Hematopoietic multipotent progenitor cell treated with erythropoietin and hydrocortisone succinate and interleukin-3 and kit ligand, for 6 days (in vitro differentiated cells): ENCODE measurements at places on chromosomes 2 and 18.

- no peak for DNase-seq
Measured at GRCh38 chr2:132400901-132401240, 15.7 kb upstream of the GPR39 start.

GRCh38 chr2:237041231-237041630 lies 44.5 kb upstream of the COPS8 start:
- no peak for DNase-seq

GRCh38 chr2:241905716-241906377 lies 36.3 kb downstream of the RTP5 start:
- DNase-seq, result no peak

- DNase-seq, result no peak
Measured at GRCh38 chr2:9385841-9386240, 37.5 kb downstream of the ITGB1BP1 start.

DNA sequence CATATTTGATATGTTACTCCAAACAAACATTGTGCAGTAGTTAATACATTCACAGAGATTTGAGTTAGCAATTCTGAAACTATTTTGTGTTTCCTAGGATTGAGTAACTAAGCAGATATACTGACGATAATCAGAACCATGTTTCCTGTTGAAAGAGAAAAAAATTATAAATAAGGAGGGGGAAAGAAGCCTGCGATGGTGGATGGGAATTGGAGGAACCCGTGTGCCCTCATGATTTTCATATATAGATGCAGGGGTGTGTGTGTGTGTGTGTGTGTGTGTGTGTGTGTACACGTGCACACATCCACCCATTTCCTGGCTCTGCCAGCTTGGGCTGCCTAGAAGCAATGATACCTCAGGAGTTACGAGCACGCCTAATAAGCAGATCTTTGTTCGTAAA lies 56.9 kb downstream of the LPIN2 start:
- no peak for DNase-seq

GRCh38 chr2:64105670-64106461 lies 38.4 kb downstream of the PELI1 start:
- DNase-seq, result no peak

GRCh38 chr18:808502-808901 lies 3.5 kb downstream of the YES1 start:
- DNase-seq, result no peak

DNA sequence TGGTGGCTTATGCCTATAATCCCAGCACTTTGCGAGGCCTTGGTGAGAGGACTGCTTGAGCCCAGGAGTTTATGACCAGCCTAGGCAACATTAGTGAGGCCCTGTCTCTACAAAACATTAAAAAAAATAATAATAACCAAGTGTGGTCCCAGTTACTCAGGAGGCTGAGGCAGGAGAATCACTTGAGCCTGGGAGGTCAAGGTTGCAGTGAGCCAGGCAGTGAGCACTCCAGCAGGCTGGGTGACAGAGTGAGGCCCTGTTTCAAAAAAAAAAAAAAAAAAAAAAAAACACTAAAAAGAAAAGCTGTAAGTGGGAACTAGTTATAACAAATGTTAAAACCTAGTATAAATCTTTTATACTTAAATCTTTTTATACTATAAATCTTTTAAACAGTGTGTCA lies 146.2 kb upstream of the ITGA4 start:
- DNase-seq, result peak; percentile 13

- peak; percentile 63 for DNase-seq
Measured at GRCh38 chr2:164560181-164560792, 61.0 kb downstream of the GRB14 start.

DNA sequence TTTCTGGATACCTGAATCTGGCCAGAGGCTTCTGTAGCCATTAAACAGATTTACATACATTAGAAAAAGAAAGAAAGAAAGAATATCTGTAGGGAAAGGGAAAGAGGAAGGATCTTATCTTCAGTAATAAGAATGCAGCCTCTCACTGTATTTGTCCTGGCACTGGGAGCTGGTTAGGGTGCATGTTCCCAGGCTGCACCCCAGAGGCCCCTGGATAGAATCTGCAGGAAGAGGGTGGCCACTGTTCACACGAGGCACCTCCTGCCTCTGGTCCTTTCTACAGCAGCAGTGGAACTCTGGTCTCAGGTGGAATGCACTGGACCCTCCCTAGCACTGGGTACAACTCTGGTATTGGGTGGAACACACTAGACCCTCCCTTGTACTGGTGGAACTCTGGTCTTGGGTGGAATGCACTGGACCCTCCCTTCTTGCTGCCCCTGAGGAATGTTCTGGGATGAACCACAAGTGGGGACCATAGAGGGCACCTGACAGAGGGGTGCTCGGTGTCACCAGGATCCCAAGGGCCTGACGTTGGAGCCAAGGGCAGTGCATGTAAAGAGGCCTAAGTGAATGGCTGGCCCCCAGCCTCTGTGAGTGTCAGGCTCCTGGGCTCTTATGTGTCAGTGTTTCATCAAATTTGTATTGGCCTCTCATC lies 27.4 kb upstream of the PXDN start:
- no peak for DNase-seq

DNA sequence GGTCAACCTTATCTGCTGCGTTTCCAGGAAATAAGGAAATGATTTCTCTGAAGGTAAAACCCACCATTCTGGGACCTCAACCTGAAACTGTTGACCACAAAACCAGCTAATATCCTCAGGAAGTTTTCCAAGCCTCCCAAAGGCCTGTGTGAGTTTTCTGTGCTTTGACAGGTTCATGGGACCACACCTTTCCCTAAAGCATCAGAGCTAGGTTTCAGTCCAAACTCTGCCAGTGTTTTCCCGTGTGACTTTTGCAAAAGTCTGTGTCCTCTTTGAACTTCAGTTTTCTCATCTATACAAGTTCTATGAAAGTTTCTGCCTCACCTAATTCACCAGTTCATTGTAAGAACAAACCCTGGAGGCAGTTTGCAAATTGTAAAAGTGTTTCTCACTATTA lies 39.8 kb downstream of the VSNL1 start:
- no peak for DNase-seq

- DNase-seq, result no peak
Measured at GRCh38 chr2:133235968-133236367, 332.3 kb downstream of the NCKAP5 start.

DNA sequence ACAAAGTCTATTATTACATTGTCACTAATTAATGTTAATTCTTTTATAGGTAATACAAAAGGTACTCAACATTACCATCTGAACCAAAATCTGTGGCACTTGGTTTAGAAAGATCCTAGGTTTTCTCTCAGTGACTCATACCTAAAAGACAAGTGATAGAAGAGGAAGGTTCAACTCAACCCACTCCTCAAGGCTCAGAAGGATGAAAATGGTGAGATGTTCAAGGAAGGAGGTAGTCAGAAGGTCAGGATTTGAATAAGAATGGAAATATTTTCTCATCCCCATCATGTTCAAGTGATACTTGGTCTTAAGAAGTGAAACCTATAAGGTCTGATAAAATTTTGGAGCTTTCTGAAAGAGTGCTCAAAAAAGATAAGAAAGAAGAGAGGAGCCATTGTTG lies 86.4 kb upstream of the FBXO11 start:
- peak; percentile 9 for DNase-seq

GRCh38 chr2:191032588-191033429 lies 18.8 kb upstream of the STAT1 start:
- no peak for DNase-seq

- DNase-seq, result peak; percentile 66
Measured at GRCh38 chr18:22983175-22983574, 50.0 kb downstream of the RBBP8 start.

DNA sequence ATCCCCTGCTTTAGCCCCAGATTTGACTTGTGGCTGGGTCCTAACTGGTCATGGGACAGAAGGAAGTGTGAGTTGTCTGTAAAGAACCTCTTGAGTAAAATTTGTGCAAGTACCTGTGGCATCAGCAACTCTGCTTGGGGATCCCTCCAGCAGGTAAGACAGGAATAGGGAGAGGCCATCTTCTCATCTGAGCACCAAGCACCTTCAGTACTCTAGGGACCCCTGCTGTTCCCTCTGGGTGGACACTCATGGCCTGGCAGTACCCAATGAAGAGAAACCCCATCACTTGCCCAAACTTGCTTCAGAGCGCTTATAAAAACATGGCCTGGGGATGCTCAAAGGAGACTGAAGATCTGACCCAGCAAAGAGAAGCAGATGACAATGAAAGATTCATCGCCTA lies 297.8 kb downstream of the SP3 start:
- no peak for DNase-seq

- no peak for DNase-seq
Measured at GRCh38 chr2:229669841-229670240, 44.5 kb downstream of the DNER start.

DNA sequence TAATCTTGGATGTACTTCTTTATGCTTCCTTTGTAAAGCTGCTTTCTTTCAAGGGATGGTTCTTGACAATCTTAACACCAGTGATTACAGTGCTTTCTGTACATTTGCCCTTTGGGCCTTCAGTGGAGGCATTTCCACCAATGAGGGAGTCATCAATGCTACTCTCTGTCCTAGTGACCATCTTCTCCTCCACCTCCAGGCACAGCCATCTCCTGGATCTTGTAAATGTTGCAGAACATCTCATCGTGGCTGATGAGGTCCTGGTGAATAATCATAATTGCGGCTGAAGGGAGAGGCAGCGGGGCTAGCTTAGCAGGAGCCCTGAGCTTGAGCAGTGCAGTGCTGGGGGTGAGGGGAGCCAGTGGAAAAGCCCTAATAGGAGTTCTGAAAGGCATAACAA lies 32.5 kb downstream of the IDH1 start:
- DNase-seq, result no peak

- no peak for DNase-seq
Measured at GRCh38 chr18:80200932-80201672, 46.2 kb downstream of the PARD6G start.

- no peak for DNase-seq
Measured at GRCh38 chr2:29718076-29718686, 203.2 kb downstream of the ALK start.

- DNase-seq, result no peak
Measured at GRCh38 chr2:16763493-16763899, 97.9 kb upstream of the CYRIA start.

- DNase-seq, result no peak
Measured at GRCh38 chr2:6782517-6783237, 83.0 kb downstream of the CMPK2 start.

- DNase-seq, result no peak
Measured at GRCh38 chr2:240739797-240740196, 48.1 kb downstream of the AQP12A start.

- DNase-seq, result no peak
Measured at GRCh38 chr2:216678098-216678465, 17.3 kb downstream of the IGFBP5 start.

DNA sequence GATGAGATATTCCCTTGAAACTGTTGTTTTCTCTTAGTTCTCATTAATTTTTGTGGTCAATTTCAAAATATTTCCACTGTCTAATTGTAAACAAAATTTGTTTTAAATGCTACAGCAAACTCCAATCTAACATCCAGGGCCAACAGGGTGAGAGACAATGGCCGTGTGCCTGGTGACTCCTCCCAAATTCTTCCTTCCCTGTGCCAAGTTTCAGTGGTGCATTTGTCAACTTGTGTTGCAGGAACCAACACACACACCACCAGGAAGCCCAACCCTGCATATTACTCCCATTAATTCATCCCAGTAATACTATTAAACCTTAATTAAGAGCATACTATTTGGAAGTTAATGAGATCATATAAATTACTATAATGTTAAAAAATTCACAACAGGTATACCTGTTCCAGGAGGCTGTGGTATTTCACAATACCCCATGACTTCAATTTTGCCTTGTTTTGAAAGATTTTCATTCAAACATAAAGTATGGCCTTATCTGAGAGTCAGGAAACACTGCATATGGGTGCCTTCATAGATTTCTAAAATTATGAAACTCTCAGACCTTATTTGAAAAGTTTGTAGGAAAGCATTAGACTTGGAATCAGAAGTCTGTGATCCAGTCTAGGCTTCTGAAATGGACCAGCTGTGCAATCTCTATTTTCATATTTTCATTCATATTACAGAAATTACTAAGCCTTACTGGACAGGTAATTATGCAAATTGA lies 1.1 kb downstream of the SERPINB2 start:
- no peak for DNase-seq

DNA sequence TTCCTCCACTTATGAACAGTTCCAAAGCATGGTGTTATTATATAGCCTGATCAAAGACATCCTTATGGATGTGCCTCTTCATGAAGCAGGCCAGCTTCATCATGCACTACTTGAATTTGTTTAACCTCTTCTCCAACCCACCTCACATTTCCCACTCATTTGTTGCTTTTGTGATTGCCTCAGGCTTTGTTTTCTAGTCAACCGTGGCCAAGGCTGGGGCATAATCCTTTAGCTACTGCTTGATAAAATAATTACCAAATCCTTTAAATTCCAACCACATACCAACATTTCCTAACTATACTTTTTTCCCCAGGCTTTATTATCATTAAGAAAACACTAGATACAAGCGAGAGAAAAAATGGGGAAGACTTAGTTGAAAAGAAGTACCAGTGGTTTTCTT lies 39.6 kb upstream of the SCN1A start:
- no peak for DNase-seq

GRCh38 chr2:147689220-147689909 lies 155.5 kb upstream of the ACVR2A start:
- peak; percentile 36 for DNase-seq

DNA sequence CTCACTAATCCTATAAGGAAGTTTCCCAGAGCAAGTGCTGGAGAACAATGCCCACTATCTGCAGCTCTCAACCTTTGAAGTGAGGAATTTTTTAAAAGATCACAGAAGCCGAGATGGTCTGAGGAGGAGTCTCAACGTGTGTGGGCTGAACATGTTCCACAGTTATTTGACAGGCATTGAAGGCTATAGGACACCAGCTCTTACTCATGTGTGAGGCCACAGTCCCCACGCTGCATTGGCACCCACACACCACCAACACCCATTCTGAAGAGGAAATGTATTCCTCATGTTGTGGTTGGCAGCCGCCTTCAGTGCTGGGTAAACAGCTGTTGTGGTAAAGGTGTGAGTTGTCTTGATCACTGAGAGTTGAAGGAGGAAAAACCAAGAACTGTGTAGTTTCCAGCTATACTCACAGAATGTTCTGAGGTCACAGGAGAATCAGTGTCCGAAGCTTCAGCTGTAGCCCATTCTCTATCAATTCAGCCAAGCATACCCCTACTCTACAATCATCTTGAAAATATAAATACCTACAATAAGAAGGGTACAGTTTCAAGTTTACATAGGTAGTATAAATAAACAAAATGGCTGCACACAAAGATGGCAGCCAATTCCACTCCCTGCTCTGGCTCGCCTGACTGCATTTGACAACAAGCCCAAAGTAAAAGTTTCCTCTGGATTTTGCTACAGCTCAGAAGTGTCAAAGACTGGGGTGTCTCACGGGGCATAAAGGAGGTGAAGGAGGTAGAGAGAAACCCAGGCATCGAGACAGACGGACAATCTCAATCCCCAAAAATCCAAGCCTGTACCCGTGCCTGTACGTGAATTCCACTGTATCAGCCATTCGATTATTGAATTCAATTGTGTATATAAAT lies 12.1 kb downstream of the CD226 start:
- DNase-seq, result no peak

- DNase-seq, result no peak
Measured at GRCh38 chr2:172839446-172839845, 103.8 kb downstream of the RAPGEF4 start.
